ENCODE measurements at places on chromosomes 16 and 17. TPM values are rescaled to one million over a fixed set of nuclear protein-coding genes. Genes with fewer than 3 reads are reported as not detected.

GINS3 gene
- total RNA-seq = 13.1 TPM

KRT24 gene
- not detected for total RNA-seq

SLC9A5 gene
- total RNA-seq = 0.86 TPM

PRM3 gene
- total RNA-seq = not detected

CCL7 gene
- total RNA-seq = not detected

ITGA2B gene
- total RNA-seq = 0.19 TPM

KREMEN2 gene
- total RNA-seq = not detected

RPL23 gene
- total RNA-seq = 1,055 TPM

CTRL gene
- total RNA-seq = 0.65 TPM

RSAD1 gene
- total RNA-seq = 28.4 TPM

ARL4D gene
- 1.6 TPM for total RNA-seq

KRTAP17-1 gene
- total RNA-seq = not detected

FBXO39 gene
- total RNA-seq = 5.9 TPM

KRT9 gene
- not detected for total RNA-seq

DHRS7C gene
- not detected for total RNA-seq

KRTAP4-6 gene
- not detected for total RNA-seq

PIMREG gene
- 16.2 TPM for total RNA-seq

KRT12 gene
- total RNA-seq = not detected

TXNL4B gene
- total RNA-seq = 5.2 TPM

TEKT1 gene
- total RNA-seq = not detected

LRRC46 gene
- total RNA-seq = 0.29 TPM
